ENCODE measurements at places on chromosomes 6 and 20.

DNA sequence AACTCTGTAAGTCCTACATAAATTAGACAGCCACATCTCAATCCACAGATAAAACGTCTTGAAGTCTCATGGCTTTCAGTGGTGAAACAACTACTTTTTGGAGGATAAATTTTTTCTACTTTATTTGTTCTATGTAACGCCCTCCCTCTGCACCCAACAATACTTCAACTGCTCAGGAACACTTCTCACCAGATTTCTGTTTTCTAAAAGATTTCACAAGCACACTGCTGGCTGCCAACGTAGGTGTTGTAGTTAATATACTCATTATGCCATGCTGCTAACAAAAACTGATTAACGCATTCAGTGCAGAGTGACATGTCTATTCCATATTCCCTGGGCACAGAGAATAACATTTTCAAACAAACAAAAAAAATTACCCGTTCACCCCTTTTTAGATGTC lies 10.2 kb downstream of the USP49 start:
- no peak for DNase-seq

DNA sequence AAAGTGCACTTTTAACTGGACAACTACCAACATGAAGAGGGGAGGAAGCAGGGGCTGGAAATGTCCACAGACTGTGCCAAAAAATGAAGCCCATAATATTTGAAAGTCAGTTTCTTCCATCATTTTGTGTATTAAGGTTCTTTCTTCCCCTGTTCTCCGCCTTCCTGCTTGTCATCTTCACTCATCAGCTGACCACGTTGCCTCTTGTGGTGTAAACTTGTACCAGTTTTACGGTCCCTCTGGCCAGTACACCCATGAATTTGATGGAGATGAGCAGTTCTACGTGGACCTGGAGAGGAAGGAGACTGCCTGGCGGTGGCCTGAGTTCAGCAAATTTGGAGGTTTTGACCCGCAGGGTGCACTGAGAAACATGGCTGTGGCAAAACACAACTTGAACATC lies 3.9 kb downstream of the HLA-DQA1 start:
- no peak for DNase-seq

DNA sequence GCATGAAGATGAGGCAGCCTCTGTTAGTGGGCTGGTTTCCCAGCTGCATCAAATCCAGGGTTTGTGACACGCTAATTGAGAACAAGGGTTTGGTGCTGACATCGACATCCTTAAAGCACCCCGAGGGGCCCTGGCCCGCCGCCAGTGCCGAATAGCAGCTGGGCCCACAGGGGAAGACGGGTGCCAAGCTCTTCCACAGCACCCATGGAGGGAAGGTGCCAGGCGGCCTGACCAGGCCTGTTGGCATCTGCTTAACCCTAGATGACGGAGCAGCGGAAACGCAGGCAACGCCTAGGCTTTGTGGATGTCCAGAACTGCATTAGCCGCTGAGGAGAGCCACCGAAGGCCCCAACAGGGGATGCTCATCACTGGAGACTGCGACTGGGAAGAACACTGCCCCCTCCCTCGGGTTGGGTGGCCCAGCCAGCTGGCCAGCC lies 16.0 kb downstream of the UQCC2 start:
- no peak for DNase-seq

DNA sequence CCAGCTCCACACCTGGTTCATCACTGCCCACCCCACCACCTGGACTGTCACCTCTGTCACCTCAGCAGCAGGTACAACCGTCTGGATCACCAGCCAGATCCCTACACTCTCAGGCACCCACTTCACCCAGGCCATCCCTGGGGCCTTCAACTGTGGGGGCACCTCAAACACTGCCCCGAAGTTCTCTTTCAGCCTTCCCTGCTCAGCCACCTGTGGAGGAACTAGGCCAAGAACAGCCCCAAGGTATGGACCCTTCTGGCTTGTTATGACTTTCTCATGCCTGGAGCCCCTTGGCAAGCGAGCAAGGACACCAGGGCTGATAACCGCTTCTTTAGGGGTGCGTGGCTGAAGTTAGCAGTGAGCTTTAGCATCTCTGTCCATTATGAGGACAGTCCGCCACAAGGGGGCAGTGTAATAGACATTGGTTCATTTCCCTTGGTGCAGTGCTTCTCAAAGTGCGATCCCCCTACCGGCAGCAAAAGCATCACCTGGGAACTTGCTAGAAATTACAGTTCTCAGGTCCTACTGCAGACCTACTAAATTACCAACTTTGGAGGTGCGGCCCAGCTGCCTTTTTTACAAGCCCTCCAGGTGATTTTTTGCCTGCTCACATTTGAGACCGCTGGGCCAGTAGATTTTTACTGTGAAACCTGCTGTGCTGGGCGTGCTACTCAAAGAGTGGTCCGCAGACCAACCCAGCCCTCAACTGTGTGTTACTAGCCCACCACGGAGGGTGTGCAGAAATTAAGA lies 32.5 kb downstream of the PNPLA1 start:
- DNase-seq: peak; percentile 86

DNA sequence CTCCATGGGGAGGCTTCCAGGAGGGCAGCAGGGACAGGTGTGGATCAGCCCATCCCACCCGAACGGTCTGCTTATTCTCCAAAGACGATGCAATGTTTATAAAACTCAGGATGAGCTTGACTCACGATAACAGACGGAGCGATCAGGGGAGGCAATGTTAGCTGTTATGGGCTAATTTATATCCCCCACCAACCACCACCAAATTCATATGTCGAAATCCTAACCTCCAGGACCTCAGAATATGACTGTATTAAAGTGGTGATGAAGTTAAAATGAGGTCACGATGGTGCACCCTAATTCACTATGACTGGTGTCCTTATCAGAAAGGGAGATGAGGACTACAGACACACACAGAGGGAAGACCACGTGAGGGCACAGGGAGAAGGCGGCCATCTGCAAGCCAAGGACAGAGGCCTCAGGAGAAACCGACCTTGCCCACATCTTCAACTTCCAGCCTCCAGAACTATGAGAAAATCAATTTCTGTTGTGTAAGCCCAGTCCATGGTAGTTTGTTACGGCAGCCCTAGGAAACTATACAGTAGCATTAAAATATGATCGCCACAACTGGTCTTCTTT lies 7.0 kb downstream of the ADTRP start:
- DNase-seq: no peak

GRCh38 chr20:219290-220115 lies 7.6 kb upstream of the DEFB129 start:
- peak; percentile 48 for DNase-seq

Data from NCI-H526 treated with DMSO at 0.1 percent for 48 hours (cell line).